Panc1 (cell line): ENCODE measurements at places on chromosomes 6 and 20. TPM values are rescaled to one million over a fixed set of nuclear protein-coding genes. Genes with fewer than 3 reads are reported as not detected.

GRCh38 chr20:63314566-63315239 lies 21.7 kb downstream of the COL20A1 start:
- no peak overlapping the region for H3K27ac ChIP-seq
- no peaks in the 10 kb centered on the region; the same call in none of the 2 replicates for H3K4me1 ChIP-seq
- no peak for DNase-seq
- H3K4me3 ChIP-seq: no peak overlapping the region

GRCh38 chr6:33428224-33428965 lies 8.5 kb downstream of the SYNGAP1 start:
- no peaks in the 10 kb centered on the region for H3K36me3 ChIP-seq
- no peaks in the 10 kb centered on the region for H3K27me3 ChIP-seq
- DNase-seq: no peak
- peak overlapping the region; percentile 20; the same call in 1 of the 2 replicates for H3K27ac ChIP-seq

DNA sequence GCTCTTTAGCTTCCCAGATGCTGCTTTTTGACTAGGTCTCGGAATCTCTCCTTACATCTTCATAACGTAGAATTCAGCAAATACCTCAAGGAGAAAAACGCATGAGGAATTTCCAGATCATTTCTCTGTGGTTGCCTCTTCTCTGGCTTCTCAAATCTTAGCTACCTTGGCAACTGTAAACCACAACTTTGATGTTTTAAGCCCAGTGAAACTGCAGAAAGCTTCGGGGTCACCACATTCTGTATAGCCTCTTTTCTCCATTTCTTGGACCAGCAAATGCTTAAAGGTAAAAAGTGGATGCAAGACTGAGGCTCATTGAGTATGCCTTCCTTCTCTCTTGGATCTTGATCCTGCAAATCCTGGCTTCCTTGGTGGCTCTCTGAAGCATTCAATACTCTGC lies 125.5 kb upstream of the FBXL4 start:
- no peaks in the 10 kb centered on the region for H3K36me3 ChIP-seq
- no peak overlapping the region for H3K27ac ChIP-seq
- peaks cover 6% of the 10 kb centered on the region for H3K27me3 ChIP-seq
- H3K4me1 ChIP-seq: no peaks in the 10 kb centered on the region
- no peak for DNase-seq

GRCh38 chr6:129481706-129482105 lies 228.3 kb downstream of the ARHGAP18 start:
- H3K4me3 ChIP-seq: no peak overlapping the region
- no peaks in the 10 kb centered on the region for H3K27me3 ChIP-seq
- no peaks in the 10 kb centered on the region for H3K36me3 ChIP-seq
- H3K4me1 ChIP-seq: no peaks in the 10 kb centered on the region; the same call in 1 of the 2 replicates

GRCh38 chr6:148987982-148988381 lies 241.2 kb downstream of the UST start:
- no peaks in the 10 kb centered on the region for H3K4me1 ChIP-seq
- no peak overlapping the region for H3K4me3 ChIP-seq
- DNase-seq: no peak
- peaks cover 2% of the 10 kb centered on the region; the same call in 1 of the 2 replicates for H3K27me3 ChIP-seq

DNA sequence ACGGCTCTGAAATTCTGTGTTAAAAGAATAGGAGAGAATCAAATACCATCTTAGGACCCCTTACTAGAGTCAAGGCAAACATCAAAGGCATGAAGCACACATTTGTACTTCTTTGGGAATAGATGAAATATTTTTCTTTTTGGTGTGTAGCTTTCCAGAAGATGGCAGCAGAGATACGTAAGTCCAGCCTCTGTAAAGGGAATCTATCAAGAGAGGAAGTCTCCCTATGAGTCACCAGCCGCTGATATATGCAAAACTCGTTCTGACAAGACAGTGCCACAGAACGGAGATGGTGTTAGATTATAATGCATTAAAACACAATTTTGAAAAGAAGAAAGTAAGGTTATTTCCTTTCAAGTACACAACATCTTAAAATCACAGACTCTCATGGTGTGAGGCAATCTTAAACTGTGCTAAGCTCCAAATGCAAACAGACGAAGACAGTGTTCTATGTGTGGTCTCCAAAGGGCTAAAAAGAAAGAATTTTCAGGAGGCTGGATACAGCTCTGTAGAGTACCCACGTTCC lies 120.0 kb upstream of the AGPAT4 start:
- no peaks in the 10 kb centered on the region for H3K27me3 ChIP-seq
- no peak overlapping the region for H3K4me3 ChIP-seq
- no peaks in the 10 kb centered on the region for H3K4me1 ChIP-seq
- no peaks in the 10 kb centered on the region for H3K36me3 ChIP-seq

ETV7 gene
- total RNA-seq: 2.0 TPM

GRCh38 chr6:3746119-3746691 lies 5.3 kb downstream of the PXDC1 start:
- H3K4me1 ChIP-seq: peaks cover 64% of the 10 kb centered on the region
- H3K27me3 ChIP-seq: no peaks in the 10 kb centered on the region
- no peaks in the 10 kb centered on the region for H3K36me3 ChIP-seq
- H3K4me3 ChIP-seq: no peak overlapping the region

DNA sequence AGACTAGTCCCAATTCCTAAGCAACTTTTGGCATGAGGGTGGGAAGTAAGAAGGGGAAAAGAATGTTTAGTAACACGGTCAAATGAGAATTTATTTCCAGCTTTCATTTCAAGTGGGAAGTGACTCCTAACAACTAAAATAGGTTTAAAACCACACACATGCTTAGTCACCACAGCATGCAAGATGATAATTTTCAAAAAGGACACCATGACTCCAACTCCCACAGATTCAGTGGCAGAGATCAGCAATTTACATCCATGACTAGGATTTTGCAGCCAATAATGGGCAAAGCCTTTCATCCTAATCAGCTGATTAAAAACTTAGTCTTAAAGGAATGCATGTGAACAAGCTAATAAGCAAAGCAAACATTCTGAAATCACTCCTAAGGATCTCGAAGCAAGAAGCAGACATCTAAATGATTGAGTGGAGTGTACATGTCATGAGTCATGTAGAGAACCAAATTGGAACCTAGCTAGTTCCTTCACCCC lies 48.1 kb upstream of the GCLC start:
- H3K27ac ChIP-seq: no peak overlapping the region
- no peaks in the 10 kb centered on the region for H3K36me3 ChIP-seq
- no peak for DNase-seq
- no peaks in the 10 kb centered on the region for H3K4me1 ChIP-seq
- H3K4me3 ChIP-seq: no peak overlapping the region
- no peaks in the 10 kb centered on the region for H3K27me3 ChIP-seq

DNA sequence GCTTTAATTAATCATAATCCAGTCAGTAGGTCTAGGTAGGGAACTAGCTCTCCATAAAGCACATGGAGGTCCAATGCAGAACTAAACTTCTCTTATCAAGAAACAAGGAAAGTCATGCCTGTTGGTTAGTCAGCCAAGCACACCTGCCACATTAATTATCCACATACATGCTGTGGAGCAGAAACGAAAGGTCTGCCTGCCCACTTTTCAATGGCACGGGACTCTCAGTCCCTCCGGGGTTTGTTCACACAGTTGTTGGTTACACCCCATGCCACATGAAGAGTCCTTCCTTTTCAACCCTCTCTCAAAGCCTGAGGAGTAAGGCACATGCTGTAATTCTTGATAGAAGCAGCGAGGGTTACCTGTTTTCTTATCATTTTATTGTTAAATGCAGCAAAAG lies 1096.4 kb upstream of the MAP3K7 start:
- no peaks in the 10 kb centered on the region for H3K36me3 ChIP-seq
- no peaks in the 10 kb centered on the region for H3K4me1 ChIP-seq
- H3K27me3 ChIP-seq: no peaks in the 10 kb centered on the region
- no peak overlapping the region for H3K4me3 ChIP-seq
- no peak for DNase-seq
- no peak overlapping the region for H3K27ac ChIP-seq

ARMH2 gene
- not detected for total RNA-seq

DNA sequence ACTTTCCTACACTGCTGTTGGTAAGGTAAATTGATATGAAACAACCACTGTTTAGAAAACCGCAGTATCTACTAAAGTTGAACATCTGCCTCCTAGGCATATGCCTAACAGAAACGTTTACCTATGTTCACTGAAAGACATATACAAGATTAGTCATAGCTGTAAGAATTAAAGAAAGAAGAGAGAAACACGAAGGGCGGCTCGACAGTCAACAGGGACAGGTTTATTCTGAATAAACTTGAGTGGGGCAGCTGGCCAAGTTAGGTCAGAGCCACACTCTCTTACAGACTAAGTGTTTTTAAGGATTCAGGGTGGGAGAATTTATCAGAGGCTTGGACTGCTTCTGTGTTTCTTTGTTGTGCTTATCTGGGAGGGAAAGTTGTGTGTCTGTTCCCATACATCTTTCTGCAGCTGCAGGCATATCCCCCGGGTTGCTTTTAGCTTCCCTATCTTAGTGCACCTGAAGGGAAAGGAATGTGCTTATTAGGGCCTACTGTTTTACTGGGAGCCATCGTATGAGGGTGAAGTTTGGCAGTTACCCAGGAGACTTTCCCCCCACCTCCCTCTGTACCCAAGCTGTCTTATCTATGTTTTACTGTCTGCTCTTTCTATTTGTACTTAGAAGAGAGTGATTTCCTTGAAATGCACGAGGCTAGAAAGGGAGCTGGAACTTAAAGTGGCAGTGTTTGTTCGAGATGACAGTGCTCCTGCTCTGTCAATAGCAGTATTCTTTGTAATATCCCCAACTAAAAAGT lies 20.4 kb downstream of the PROCR start:
- no peaks in the 10 kb centered on the region for H3K36me3 ChIP-seq
- no peaks in the 10 kb centered on the region for H3K4me1 ChIP-seq
- no peaks in the 10 kb centered on the region for H3K27me3 ChIP-seq
- H3K4me3 ChIP-seq: no peak overlapping the region
- no peak overlapping the region for H3K27ac ChIP-seq

SLC32A1 gene
- not detected for total RNA-seq

CBFA2T2 gene
- 16.3 TPM for total RNA-seq

GRCh38 chr6:161010418-161010817 lies 18.8 kb downstream of the MAP3K4 start:
- no peak for DNase-seq
- H3K4me1 ChIP-seq: no peaks in the 10 kb centered on the region; the same call in 1 of the 2 replicates
- H3K27ac ChIP-seq: no peak overlapping the region
- no peaks in the 10 kb centered on the region for H3K36me3 ChIP-seq

GRCh38 chr6:13300643-13301590 lies 27.4 kb downstream of the TBC1D7 start:
- DNase-seq: no peak
- no peaks in the 10 kb centered on the region for H3K4me1 ChIP-seq
- no peak overlapping the region for H3K4me3 ChIP-seq
- H3K27me3 ChIP-seq: no peaks in the 10 kb centered on the region

DNA sequence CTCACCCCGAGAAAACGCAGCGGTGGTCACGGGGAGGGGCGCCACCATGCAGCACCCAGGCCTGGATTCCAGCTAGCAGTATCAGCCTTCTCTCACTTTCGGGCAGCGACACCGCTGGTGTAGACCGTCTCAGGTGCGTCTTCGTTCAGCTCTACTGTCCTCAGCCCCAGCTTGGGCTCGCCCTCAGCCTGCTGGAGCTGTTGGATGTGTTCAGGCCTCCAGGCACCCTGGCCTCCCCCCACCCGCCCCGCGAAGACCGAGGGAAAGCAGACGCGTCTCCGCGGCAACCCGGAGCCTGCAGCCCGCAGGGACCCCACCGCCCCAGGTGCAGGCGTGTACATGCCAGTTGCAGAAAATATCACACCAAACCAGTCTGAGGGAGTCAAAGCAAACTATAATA lies 60.8 kb upstream of the CARMIL1 start:
- no peak overlapping the region for H3K4me3 ChIP-seq
- H3K27me3 ChIP-seq: no peaks in the 10 kb centered on the region; the same call in 1 of the 2 replicates
- H3K4me1 ChIP-seq: no peaks in the 10 kb centered on the region; the same call in 1 of the 2 replicates
- no peak overlapping the region for H3K27ac ChIP-seq

- H3K4me3 ChIP-seq: no peak overlapping the region
- peaks cover 35% of the 10 kb centered on the region for H3K36me3 ChIP-seq
- H3K4me1 ChIP-seq: no peaks in the 10 kb centered on the region
- H3K27ac ChIP-seq: no peak overlapping the region
- H3K27me3 ChIP-seq: no peaks in the 10 kb centered on the region
Observed at GRCh38 chr20:38550274-38550673, 30.7 kb upstream of the ADIG start.

DNA sequence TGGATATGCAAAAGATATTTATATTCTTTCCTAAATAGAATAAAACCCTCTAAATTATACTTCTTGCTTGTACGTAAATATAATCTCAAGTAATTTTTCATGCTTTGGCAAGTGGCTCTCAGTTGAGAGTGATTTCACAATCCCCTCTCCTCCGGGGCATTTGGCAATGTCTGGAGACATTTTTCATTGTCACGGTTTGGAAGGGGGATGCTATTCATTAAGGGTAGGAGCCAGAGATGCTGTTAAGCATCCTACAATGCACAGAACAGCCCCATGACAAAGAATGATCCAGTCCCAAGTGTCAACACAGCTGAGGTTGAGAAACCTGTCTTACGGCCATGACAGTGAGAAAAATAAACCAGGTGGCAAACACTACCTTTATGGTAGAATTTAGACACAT lies 75.7 kb downstream of the AGPAT4 start:
- no peaks in the 10 kb centered on the region for H3K27me3 ChIP-seq
- no peak overlapping the region for H3K27ac ChIP-seq
- H3K4me3 ChIP-seq: no peak overlapping the region
- DNase-seq: no peak
- H3K36me3 ChIP-seq: no peaks in the 10 kb centered on the region

ENPP1 gene
- total RNA-seq: 6.8 TPM

PAK5 gene
- total RNA-seq: not detected

GRCh38 chr20:14378326-14378725 lies 40.9 kb upstream of the FLRT3 start:
- no peaks in the 10 kb centered on the region for H3K36me3 ChIP-seq
- no peak overlapping the region for H3K27ac ChIP-seq
- DNase-seq: no peak
- H3K4me1 ChIP-seq: no peaks in the 10 kb centered on the region
- H3K27me3 ChIP-seq: no peaks in the 10 kb centered on the region
- H3K4me3 ChIP-seq: no peak overlapping the region

POU3F2 gene
- total RNA-seq: not detected

CST3 gene
- 158 TPM for total RNA-seq

ESF1 gene
- total RNA-seq: 26.4 TPM

PRR18 gene
- total RNA-seq: 0.23 TPM

LINC00237 gene
- not detected for total RNA-seq

DNA sequence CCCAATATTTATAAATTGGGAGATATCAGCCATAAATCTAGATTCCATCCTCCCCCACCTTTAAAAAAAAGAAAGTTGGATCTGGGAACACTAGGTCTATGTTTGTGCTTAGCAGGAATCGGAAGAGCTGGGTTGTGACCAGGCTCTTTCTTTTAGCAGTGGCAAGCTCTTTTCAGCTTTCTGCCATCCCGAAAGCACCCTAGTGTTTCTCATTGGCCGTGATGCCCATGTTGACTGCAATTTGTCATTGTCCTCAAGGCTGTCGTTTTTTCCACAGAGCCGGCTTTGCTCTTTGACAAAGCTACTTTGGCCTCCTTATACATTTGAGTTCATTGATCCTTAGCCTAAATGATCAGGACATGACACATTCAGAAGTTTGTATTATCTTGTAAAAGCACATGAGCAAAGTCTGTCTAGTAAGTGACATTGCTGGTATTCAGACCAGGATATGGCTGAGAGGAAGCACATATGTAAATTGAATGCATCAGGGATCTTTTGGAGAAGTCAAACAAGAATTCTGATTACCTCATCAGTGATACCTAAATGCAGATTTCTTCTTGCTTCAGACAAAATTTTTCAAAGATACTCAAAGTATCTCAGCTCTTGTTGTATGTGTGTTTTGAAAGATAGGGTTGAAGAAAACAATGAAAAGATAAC lies 50.1 kb downstream of the CARMIL1 start:
- no peak for DNase-seq
- H3K4me1 ChIP-seq: no peaks in the 10 kb centered on the region
- H3K27me3 ChIP-seq: no peaks in the 10 kb centered on the region
- no peak overlapping the region for H3K27ac ChIP-seq
- no peak overlapping the region for H3K4me3 ChIP-seq
- H3K36me3 ChIP-seq: no peaks in the 10 kb centered on the region
